Hindlimb muscle (tissue), 1 donor: ENCODE measurements at places on chromosomes 3 and 15.

GRCh38 chr15:62391641-62392262 is 226.7 kb upstream of the C2CD4B start:
- peak; percentile 72 for DNase-seq

- DNase-seq, result no peak
Observed at GRCh38 chr3:111745786-111746185, 113.3 kb upstream of the PHLDB2 start.

DNA sequence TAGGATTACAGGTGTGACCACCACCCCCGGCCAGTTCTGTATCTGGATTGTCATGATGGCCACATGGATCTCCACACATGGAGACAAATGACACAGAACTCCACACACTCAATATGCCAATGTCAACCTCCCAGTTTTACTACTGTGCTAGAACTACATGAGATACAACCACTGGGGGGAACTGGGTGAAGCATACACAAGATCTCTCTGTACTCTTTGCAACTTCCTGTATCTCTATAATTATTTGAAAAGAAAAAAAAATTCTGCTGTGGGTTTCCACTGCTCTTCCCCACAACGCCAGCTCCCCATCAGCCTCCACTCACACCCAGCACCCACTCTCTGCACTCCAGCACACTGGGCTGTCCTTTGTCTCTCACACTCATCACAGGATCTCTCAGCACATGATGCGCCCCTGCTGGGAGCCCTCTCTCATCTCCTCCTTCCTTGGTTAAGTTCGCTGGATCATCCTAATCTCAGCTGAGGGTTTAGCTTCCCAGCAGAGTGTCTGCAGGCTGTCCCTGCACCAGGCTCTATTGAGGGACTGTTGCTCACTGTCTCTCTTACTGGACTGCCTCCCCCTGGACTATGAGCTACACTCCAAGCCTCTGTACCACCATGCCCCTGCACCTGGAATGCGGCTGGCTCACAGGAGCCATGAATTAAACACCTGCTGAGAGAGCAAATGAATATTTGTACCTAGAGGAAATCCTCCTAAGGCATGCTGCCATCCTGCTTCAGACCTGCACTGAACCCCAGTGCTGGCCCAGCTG is 10.7 kb upstream of the RAB43 start:
- DNase-seq, result no peak

DNA sequence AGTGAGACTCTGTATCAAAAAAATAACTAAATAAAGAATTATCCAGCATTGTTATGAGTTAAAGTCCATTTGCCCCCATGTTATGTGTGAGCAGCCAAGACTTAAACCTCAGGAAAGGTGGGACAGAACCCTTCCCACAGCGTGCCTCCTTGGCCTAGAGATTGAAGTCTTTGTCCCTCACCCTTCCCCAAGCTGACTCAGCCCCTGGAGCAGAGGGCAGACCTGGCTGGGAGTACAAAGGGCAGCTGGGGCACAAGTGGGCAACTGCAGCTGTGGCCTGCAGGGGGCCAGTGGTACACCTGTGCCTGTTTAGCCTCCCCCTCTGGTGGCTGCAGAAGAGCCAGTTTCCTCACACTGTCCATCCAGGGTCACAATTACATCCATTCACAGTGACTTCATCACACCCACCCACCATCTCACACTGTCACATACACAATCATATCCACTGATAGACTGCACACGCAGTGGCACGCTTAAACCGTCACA is 940 bp upstream of the ACY1 start:
- no peak for DNase-seq

DNA sequence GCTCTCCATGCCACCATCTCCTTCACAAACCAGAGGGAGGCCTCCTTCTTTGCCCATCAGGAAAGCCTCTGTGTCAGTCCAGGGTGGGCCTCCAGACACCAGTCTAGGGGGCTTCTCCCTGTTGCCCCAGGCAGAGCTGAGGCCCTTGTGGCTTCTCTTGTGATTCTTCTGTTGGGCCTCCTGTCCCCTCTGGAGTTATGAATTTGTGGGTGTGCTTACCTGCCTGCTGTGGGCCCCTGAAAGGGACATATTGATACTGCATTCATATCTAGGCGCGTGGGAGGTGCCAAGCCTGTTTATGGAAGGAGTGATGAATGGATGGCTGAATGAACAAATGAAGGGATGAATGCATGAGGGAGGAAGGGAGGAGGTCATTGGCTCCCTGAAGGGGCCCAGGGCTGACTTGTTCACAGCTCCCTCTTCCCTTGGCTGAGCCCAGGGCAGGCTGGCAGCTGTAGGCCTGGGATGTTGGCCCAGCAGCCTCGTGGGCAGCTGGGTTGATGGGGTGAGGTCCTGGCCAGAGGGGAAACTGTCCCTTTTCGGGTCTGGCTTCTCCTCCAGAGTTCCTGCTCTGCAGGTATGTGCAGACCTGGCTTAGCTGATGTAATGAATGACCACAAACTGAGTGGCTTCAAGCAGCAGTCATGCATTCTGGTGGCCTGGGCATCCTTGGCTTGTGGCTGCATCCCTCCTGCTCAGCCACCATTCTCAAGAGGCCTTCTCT is 195.4 kb downstream of the GOLGA6L6 start:
- no peak for DNase-seq

GRCh38 chr3:155870945-155871745 is 695 bp downstream of the GMPS start:
- DNase-seq, result peak; percentile 53

- DNase-seq, result no peak
Observed at GRCh38 chr3:120481081-120481480, 30.3 kb upstream of the FSTL1 start.

GRCh38 chr3:98513091-98513511 is 9.6 kb downstream of the CLDND1 start:
- no peak for DNase-seq

GRCh38 chr3:89702404-89702803 is 595.0 kb downstream of the EPHA3 start:
- DNase-seq, result no peak

- DNase-seq, result no peak
Observed at GRCh38 chr3:38453913-38454177, 155 bp downstream of the ACVR2B start.

- no peak for DNase-seq
Observed at GRCh38 chr3:180802837-180803236, 109.6 kb upstream of the FXR1 start.

DNA sequence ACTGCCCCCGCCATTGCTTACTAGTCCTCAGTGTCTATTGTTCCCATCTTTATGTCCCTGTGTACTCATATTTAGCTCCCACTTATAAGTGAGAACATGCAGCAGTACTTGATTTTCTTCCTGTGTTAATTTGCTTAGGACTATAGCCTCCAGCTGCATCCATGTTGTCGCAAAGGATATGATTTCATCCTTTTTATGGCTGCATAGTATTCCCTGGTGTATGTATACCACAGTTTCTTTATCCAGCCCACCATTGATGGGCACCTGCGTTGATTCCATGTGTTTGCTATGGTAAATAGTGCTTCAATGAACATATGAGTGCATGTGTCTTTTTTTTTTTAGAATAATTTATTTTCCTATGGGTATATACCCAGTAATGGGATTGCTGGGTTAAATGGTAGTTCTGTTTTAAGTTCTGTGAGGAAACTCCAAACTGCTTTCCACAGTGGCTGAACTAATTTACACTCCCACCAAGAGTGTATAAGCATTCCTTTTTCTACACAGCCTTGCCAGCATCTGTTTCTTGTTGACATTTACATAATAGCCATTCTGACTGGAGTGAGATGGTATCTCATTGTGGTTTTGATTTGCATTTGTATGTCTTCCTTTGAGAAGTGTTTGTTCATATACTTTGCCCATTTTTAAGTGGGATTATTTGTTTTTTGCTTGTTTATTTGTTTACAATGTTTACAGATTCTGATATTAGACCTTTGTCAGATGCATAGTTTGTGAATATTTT is 53.7 kb downstream of the GALK2 start:
- DNase-seq, result no peak

GRCh38 chr15:65088643-65089021 is 12.1 kb downstream of the KBTBD13 start:
- DNase-seq, result no peak

- DNase-seq, result no peak
Observed at GRCh38 chr3:22292681-22293080, 541.7 kb upstream of the ZNF385D start.

GRCh38 chr3:184757022-184757651 is 45.3 kb upstream of the MAGEF1 start:
- peak; percentile 81 for DNase-seq
